Gastroesophageal sphincter (tissue), 4 donors: ENCODE measurements at places on chromosomes 16 and 17. TPM values are rescaled to one million over a fixed set of nuclear protein-coding genes. Genes with fewer than 3 reads are reported as not detected.

DNA sequence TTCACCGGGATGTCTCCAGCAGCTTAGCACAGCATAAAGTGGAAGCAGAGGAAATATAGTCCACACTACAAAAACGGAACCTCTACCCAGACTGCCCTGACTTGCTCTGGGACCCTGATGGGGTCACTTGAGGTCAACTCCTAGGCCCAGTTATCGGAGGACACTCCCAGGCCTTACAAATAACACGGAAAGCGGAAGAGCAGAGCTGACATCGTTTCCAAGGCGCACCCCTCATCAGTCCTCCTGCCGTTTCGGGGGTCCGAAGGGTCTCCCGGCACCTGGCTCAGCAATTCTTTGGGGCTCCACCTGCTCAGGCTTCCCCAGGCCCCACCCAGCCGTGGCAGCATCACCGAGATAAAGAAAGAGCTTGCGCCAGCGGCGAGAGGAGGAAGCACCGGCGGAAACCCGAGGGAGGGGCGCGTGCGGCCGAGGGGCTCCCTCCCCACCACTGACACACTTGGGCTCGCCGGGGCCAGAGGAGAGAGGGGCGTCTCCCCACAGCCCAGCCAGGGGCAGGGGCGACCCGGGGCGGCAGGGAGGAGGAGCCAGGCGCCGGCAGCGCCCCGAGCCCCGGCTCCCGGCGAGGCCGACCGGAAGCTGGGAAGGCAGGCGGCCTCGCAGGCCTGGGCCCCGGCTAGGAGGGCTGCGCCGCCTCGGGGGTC, 727 bp downstream of the CORO7 start:
- ATAC-seq = peak; percentile 16

ZNF597 gene
- total RNA-seq = 2.4 TPM

LITAFD gene
- total RNA-seq = not detected

DNA sequence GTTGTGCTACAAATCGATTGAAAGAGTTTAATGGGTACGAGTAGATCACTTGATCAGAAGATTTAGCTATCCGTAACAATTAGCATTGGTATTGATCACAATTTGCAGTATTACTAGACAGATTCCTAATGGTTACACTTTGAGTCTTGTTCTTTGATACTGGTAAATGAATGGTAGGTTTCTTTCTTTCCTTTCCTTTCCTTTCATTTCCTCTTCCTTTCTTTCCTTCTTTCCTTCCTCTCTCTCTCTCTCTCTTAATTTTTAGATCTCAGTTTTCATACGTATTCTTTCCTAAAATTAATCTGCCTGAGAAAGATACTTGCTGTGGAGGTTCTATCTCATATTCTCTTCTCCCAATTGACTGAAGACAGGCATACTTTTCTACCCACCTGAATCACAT, 17.9 kb downstream of the CPD start:
- ATAC-seq = no peak

YPEL2 gene
- total RNA-seq = 35.5 TPM

GRCh38 chr17:81860756-81861568, 627 bp upstream of the P4HB start:
- peak; percentile 96 for ATAC-seq

DNA sequence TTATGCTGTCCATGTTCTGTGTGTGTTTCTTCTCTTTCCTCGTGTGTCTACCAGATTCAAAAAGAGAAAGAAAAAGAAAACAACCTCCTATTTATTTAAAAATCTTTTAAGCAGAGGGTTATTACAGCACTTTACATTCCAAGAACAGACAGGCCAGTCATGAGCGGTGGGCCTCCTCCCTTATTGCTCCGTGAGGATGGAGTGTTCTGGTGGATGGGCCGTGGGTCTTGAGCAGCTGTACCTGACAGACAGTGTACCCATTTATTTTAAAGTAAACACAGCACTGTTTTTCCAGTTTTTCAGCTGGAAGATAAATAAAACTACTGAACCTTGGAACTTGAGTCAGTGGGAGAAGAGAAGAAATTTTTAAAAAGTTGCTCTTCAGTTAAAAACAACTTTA, 52.4 kb downstream of the WWP2 start:
- ATAC-seq = no peak

- ATAC-seq = peak; percentile 5
Measured at GRCh38 chr17:63445571-63445953, 544 bp downstream of the CYB561 start.

DNA sequence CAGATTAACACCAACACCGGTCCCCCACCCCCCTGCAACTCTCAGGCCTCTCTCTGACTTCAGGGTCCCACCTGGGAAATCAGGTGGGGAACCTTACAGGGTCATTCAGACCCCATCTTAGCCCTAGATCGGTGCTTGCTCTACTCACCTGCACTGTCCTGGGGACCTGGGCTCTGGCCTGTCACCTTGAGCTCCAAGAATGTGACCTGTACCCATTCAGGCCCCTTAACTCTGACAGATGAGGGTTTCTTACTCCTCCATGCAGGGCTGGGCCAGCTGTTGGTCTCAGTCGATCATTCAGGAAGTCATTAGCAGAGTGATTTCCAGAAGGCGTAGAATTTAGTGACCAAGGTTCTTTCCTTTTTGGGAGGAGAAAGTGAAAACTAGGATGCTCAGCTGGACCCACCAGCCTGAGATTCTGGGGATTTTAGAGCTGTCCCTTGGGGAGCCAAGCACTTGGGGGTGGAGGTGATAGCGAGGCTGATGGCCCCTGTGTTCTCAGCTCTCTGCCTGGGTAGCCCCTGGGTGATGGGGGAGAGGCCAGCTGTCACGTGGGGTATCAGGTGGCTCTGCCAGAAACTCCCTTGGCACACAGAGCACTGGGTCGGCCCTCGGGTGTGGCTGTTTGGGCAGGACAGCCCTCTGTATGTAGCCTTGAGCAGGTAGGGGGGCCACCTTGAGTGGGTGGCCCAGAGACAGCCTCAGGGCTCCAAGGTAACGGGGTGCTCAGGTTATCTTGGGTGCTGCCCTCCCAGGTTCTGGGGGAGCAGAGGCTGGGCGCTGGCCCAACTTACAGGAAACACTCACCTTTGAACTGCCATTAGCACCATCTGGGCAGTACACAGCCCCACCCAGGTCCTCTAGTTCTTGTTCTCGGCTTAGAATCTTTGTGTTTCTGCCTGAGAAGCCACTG, 724 bp downstream of the MVP start:
- no peak for ATAC-seq

- ATAC-seq = peak; percentile 44
Measured at GRCh38 chr17:44911133-44912001, 3.9 kb downstream of the GFAP start.

C17orf100 gene
- 2.1 TPM for total RNA-seq

GRCh38 chr16:58021661-58022551, 3.6 kb upstream of the MMP15 start:
- ATAC-seq = no peak

DNA sequence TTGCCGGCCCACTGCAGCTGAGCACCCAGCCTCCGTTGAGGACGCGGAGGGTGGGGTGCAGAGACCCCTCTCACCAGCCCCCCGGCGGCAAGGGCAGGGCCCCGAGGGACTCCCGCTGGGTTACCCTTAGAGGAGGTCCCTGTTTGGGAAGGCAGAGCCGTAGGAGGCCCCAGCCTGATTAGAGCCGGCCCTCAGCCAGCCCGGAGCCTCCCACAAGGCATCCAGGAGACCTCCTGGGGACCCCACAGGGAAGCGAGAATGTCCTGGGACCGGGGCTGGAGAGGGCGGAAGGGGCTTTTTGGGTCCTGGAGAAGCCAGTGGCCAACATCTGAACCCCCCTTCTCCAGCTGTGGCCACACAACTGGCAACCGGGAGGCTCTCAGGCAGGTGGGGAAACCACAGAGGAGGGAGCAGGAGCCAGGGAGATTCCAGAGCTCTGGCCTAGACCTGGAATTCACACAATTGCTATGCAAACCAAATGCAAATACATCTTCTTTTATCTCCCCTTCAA, 21.7 kb upstream of the SP6 start:
- ATAC-seq = no peak

CAVIN1 gene
- total RNA-seq = 750 TPM

DNA sequence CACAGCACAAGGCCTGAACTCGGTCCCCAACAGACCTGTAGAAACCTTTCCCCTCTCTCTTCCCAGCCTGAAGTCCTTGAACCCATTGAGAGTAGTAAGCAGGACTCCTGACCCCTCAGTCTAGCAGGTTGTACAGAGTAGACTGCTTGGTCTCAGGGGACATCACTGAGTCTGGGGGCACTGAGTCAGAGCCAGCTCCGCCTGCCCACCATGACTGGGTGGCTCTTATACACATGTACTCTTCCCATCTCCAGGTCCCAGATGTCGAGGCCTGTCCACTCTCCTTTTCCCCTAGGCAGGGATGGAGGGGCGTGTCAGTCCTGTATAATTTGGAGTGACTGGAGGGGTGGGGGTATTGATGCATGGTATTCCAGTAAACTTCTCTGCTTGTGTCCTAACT, 23.5 kb downstream of the LIG3 start:
- ATAC-seq = no peak

DNA sequence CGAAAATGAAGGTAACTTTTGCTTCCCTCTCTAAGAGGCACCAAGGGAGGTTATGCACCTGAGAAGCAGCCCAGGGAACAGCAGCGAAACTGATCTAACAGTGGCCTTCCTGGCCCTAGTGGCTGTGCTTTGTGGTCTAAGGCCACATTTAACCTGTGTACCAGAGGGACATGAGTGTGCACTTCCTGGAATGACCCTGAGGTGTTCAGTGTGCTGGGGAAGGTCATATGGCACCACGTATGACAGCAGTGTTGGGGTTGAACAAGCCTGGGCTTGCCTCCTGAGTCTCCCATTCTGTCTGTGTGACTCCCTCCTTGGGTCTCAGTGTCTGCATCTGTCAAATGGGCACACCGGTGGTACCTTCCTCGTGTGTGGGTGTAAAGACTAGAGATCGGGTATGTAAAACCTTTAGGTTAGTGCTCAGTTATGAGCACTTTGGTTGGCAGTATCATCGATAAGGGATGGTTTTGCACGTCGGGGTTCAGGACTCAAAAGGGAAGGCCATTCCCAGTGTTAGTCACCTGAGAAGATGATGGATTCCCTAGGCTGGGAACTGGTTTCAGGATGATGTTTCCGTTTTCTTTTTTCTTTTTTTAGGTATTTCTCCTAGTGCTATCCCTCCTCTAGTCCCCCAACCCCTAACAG, 31.9 kb downstream of the PLCG2 start:
- no peak for ATAC-seq

KRT39 gene
- not detected for total RNA-seq

DNA sequence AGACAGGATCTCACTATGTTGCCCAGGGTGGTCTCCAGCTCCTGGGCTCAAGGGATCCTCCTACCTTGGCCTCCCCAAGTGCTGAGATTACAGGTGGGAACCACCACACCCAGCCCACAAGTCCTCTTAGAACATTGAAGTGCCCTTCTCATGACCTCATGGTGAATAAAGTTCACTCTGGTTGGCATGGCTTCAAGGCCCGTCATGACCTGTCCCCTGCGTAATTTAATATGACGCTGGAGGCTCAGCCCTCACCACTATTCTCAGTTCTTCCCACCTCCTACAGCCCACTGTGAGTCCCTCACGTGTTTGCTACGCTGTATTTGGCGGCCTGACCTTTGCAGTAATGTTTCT, 1.9 kb downstream of the ENDOV start:
- no peak for ATAC-seq

MAPT gene
- 7.2 TPM for total RNA-seq

GRCh38 chr17:47172696-47173565, 16.2 kb downstream of the CDC27 start:
- no peak for ATAC-seq

DNA sequence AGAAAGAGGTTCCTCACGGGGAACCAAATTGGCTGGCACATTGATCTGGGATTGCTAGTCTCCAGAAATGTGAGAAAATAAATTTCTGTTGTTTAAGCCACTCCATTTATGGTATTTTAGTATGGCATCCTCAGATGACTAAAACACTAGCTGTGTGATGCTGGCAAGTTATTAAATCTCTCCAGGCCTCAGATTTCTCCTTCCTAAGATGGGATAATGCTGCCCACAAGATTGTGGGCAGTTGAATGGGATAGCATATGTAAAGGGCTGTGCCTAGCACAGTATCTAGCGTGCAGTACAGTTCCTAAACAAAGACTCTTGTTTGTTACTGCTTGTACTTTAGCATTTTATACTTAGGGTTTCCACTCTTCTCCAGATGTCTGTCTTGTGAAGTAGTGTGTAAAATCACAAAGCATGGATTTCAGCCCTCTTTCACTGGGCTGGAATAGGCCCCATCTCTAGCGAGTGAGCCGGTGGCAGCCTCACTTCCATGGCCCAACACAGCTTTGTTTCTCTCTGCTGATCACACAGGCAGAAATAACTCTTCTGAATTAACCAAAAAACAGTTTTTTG, 38.2 kb upstream of the PHAF1 start:
- ATAC-seq = no peak

CMIP gene
- 13.4 TPM for total RNA-seq

- ATAC-seq = no peak
Measured at GRCh38 chr16:77193377-77193776, 2.4 kb downstream of the MON1B start.

DNA sequence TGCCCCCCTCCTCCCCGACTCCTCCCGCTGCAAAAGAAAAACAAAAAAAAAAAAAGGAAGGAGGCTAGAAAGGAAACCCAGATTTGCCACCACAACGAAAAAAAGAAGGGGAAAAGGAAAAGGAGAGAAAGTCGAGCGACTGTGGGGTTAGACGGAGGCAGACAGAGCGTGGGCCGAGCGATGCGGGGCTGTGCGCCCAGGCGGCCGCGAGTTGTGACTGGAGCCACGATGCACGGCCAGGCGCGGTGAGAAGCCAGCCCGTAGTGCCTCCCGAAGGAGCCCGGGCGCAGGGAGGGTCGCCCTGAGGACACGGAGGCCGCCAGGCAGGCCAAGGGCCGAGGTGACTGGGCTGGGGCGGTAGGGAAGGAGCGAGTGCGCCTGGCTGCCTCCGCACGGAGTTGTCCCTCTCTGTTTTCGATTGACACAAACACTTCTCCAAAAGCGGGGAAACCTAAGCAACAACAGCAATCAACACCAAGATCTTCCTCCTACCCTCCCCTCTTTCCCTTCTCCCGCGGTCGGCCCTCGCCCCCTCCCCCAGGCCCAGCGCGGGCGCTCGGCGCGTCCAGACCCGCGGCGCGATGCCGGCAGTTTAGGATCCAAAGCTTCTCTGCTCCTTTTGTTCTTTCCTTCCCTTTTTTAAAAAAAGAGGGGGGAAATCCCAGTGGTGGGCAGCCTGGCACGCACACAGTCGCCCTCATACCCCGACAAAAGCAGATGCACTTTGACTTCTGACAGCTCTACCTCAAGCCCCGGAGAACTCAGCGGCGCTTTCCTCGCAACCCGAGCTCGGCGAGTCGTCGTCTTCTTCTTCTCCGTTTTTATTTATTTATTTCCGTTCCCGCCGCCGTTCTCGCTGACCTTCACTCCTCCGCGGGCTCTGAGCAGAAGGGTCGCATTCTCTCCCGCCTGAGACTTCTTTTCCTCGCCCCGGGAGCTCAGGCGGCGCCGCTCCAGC, at the start of gene LHX1:
LHX1 (plus strand) TSS at position 475 of the 958 bp plus-strand sequence. CDS start 723 bp downstream, outside the sequence.
- ATAC-seq = no peak

- ATAC-seq = no peak
Measured at GRCh38 chr17:5895276-5895675, 174.9 kb upstream of the WSCD1 start.

GRCh38 chr17:78664476-78665386, 87.5 kb upstream of the DNAH17 start:
- peak; percentile 9 for ATAC-seq

LRRC46 gene
- 1.3 TPM for total RNA-seq

GRCh38 chr16:59848296-59848695, 1114.2 kb upstream of the GOT2 start:
- no peak for ATAC-seq

CISD3 gene
- 8.5 TPM for total RNA-seq
